ACHN (cell line): ENCODE measurements at places on chromosomes 3 and 15.
A peak's percentile ranks its signal among the peaks of the same experiment; 100 is the strongest.

DNA sequence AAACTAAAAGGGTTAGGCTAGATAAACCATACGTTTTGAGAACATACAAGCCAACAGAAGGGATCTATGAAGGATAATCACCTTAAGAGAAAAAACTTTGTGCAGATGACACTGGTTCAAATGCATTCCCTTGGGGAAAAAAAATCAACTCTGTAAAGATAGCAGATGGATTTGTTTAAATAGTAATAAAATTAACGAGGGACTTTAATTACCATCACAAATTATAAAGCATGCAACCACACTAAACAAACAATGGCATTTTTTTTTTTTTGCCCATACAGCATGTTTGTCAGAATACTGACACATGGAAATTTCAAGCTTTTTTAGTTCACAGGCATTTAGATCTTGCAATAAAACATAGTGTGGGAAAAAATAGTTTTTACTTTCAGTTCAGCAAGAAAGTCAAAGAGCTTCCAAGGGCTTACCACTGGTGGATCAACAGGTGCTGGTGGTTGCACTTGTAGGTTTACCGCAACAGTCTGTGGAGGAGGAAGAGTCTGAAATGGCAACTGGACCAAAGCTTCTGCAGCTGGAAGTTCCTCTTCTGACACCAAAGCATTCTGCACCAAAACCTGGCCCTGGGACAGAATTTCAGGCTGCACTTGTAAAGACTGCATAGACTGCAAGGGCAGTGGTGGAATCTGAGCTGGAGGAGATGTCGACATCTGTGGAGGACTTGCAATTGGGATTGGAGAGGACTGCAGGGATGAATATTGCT, 53.1 kb downstream of the PHC3 start:
- no peak for DNase-seq

GRCh38 chr3:193470710-193471109, 84.0 kb downstream of the ATP13A4 start:
- no peak for DNase-seq

DNA sequence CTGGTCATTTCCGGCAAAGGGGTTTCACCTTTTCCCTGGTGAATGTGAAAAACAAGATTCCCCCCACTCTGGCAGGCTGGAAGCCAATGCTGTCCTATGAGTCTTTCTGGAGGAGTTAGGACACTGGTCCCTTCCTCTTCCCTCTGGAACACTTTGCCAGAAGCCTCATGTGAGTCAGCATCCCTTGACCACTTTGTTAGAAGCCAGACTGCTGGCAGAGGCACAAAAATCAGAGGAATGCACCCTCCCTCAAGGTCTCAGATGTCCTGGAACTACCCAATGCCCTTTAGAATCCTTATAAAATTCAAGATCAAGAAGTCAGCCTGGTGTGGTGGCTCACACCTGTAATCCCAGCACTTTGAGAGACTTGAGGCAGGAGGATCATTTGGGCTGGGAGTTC, 26.6 kb downstream of the ITGB5 start:
- DNase-seq: peak; percentile 96

DNA sequence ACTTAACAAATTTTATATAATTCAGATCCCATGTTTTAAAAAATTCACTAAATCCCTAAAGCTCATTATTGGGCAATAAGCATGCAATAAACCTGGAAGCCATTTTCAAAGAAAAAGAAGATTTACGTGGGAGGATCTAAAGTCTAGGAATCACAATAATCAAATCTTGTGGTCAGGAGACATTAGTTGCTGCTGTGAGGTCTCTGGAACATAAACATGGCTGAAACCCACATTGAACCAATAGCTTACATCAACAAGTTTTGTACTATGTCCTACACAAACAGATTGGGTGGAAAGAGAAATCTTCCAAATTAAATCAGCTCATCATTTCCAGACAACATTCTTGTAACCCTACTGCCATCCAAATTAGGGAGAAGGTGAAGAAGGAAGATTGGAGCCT, 121.9 kb upstream of the EPHA3 start:
- DNase-seq: no peak

GRCh38 chr3:27914199-27914598, 192.1 kb upstream of the EOMES start:
- no peak for DNase-seq

GRCh38 chr3:127697551-127698240, 24.9 kb downstream of the ABTB1 start:
- peak; percentile 55 for DNase-seq

- DNase-seq: no peak
These were observed 23.7 kb downstream of the CEP19 start for GRCh38 chr3:196688349-196688748.

DNA sequence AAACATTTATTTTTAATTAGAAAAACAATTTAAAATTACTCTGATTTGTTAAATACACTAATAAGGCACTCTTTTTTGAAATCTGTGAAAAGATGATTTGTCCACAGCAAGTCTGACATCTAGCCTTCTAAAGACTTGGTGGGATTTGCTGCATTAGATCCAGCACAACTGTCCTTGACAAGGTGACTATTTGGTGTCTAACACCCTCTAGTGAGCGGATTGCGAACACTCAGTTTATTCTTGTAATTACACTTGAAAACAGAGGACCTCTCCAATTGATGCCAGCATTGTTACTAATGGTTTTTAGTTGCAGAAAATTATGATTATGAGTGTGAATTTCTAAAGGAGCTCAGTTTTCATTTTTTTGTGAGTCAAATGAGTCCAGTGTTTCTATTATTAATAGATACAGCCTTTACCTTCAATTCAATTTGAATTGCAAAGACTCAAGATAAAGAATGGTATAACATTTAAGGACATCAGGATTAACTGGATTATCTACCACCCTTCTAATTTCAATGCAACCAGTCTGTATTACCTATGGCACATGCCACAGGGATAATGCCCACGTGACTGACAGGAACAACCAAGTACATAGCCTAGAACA, 29.7 kb upstream of the STRIT1 start:
- peak; percentile 65 for DNase-seq

GRCh38 chr3:13052191-13052820, 20.9 kb downstream of the IQSEC1 start:
- DNase-seq: no peak

GRCh38 chr3:10280177-10280529, 12.6 kb downstream of the GHRL start:
- DNase-seq: peak; percentile 10

- peak; percentile 15 for DNase-seq
These were observed 94.1 kb downstream of the FAM43A start for GRCh38 chr3:194779729-194780224.

DNA sequence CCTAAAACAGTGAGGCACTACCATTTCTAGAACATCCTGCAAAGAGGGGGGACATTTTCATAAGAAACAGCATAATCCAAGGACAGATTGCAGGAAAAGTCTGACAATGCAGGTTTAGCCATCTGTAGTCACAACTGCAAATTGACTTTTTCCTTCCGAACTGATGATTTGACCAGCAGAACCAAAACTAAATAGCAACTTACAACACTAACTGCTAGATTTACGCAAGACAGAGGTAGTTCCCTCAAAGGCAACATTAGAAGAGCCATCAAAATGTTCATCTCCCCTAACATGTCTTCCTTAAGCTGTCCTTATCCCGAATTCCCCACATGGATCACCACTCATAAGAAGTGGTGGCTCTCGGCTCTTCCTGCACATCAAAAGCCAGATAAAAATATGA, 129.6 kb downstream of the GADL1 start:
- no peak for DNase-seq

- no peak for DNase-seq
These were observed 17.9 kb downstream of the SLC6A11 start for GRCh38 chr3:10833855-10834414.

DNA sequence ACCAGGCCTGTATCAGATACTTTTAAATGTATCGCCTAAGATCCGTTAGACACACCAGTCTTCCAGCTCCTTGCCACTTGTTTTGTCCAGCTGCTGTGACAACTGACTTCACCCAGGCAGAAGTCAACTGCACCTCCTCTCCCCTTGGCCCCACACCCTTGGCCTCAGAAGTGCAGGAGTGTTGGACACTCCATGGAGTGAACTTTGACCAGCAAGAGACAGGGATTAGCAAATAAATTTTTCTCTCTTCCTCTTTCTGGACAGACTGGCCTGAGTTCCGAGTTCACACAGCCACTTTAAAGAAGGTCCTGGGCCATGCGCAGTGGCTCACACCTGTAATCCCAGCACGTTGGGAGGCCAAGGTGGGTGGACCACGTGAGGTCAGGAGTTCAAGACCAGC, 2.9 kb upstream of the CLN6 start:
- DNase-seq: no peak

DNA sequence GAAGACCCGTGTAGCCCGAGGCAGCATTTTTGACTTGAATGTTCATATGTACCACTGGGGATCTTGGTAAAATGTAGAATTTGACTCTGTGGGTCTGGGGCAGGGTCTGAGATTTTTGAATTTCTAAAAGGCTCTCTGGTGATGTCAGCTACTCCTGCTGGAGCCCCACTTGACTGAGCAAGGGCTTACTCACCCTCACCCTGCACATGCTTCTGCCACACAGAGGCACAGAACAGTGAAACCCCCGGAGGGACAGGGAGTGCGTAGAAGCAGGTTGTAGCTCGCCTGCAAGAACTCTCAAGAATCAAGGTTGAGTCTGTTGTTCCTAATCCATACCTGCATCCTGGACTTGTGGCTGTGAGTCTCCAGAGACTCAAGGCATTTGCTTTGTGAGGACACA, 41.1 kb downstream of the SLCO3A1 start:
- DNase-seq: peak; percentile 38

DNA sequence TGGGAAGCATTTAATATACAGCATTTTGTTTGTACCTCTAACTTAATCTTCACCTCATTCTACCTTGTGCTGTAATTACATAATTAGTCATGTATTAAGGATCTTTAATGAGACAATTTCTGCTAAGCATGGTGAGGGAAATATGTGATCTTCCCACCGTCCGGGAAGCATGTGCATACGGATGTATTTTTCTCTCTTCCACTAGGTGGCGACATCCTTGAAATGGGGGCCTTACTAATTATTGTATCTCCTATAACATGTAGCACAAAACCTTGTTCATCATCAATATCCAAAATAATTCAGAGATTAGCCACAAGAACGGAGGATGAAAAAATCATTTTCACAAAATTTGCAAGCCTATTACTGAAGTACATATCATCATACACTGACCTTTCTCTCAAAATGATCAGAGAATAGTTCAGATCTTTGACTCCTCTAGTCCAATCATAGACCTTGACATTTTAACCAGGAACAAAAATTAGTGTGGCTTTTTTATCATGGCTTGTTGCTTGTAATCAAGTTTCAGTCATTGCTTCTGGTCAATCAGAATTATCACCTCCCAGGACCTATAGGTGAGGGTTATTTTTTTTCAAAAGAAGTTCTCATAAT, 148.9 kb upstream of the GBE1 start:
- peak; percentile 57 for DNase-seq

DNA sequence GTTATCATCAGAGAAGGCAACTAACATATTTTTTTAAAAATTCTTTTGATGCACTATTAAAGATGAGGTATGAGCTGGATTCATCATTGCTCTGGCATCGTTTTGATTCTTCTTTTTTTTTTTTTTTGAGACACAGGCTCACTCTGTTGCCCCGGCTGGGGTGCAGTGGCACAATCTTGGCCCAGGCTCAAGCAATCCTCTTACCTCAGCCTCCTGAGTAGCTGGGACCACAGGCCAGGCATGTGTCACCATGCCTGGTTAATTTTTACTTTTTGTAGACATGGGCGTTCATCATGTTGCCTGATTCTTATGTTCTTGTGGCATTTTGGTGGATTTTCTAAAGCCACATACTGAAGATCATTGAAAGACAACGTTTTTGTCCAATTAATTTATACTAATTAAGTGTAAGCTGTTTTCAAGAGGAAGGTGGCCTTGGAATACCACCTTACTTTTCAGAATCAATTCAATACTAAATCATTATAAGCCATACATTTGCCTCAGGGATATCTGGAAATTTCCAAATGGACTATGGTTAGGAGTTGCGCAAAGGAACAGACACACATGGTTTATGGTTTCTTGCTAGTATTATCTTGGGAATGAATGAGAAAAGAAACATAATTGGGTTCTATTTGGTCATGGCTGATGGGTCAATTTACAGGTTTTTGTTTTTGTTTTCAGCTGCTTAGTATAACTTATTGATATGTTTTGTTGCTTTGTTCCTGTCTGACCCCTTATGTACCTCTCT, 22.8 kb downstream of the SLC28A2 start:
- peak; percentile 73 for DNase-seq
